ENCODE measurements at places on chromosomes 3 and 15. TPM values are rescaled to one million over a fixed set of nuclear protein-coding genes. Genes with fewer than 3 reads are reported as not detected.

DNA sequence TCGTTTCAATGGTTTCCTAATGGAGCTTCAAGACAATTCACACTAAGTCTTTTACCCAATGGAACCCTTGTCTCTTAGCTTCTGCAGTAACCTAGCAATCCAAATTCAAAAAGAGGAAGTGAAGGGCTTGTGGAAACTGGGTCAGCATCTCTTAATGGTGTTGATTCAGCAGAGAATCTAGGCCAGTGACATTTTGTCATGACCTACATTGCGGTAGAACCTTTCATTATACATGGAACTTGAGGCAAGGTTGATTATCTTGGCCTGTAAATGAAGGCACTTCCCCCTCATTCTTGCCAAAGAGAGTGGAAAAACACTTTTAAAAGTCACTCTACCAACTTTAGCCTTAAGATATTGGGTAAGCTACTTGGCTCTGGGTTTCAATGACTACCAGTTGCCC is 42.8 kb downstream of the C2CD4B start:
- no peak for DNase-seq

- DNase-seq: no peak
These were observed 49.7 kb upstream of the BOC start for GRCh38 chr3:113161661-113162060.

GRCh38 chr3:12351145-12351544 is 62.3 kb downstream of the PPARG start:
- no peak for DNase-seq

DNA sequence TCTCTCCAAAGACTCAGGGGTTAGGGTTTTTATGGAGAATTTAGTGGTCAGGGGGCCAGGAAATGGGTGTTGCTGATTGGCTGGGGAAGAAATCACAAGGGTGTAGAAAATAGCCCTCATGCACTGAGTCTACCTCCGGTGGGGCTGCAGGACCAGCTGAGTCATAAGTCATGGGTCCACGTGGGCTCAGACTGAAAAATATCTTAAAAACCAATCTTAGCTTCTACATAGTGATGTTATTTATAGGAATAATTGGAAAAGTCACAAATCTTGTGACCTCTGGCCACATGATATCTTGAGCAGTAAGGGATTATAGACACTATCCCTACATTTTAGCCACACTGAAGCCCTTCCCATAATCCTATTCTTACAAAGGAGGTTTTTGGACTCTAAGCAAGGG is 224.0 kb downstream of the DPH6 start:
- DNase-seq: no peak

- DNase-seq: no peak
These were observed 130.6 kb downstream of the TPRA1 start for GRCh38 chr3:127459891-127460290.

DNA sequence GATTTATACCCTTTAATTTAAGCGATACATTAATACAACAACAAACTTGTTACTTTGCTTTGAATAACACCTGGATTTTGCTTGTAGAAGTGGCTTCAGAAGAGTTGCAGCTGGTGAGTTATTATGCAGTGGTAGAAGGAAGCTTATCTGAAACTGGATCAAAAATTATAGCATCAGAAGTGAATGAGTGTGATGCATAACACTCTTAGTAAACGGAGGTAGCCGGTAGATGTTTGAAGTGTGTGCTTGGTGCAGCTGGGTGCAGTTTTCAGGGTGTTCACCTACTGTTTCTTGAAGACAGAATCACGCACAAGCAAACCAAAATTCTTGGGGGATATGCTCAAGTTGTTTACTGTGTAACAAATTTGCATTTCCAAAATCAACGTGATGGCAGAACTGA is 103.1 kb downstream of the MITF start:
- DNase-seq: no peak

DNA sequence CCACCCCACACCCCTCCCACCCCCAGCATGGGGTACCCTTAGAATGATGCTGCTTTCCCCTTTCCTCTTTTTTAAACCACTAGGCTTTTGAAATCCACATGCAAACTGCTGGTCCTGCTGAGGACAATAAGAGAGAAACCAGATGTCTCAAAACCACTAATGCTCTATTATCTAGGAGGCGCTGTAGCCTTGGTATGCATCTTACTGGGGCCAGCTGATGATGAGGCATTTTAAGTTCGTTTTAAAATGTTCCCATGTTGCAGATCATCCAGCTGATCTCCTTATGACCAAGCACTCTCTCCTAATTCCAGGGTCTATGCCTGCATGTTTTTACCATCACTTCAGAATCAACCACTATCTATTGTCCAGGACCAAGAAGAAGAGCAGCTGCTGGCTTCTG is 1.3 kb downstream of the NME9 start:
- no peak for DNase-seq

DNA sequence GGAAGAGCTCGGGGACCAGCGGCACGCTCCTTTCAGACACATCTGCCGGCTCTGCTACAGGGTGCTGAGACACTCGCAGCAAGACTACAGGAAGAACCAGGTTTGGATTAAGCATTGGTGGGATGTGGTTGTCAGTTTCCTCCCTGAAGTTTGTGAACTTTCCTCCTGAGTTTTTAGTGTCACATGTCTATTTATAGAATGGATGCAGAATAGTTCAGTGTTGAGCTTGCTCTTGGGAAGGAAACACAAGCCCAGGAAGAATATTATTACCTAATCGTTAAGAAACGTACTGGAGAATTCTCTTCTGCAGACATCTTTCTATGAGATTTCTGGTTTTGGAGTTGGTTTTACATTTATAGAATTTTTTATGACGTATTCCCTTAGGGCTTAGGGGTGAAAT is 172.0 kb downstream of the ITPR1 start:
- no peak for DNase-seq

DNA sequence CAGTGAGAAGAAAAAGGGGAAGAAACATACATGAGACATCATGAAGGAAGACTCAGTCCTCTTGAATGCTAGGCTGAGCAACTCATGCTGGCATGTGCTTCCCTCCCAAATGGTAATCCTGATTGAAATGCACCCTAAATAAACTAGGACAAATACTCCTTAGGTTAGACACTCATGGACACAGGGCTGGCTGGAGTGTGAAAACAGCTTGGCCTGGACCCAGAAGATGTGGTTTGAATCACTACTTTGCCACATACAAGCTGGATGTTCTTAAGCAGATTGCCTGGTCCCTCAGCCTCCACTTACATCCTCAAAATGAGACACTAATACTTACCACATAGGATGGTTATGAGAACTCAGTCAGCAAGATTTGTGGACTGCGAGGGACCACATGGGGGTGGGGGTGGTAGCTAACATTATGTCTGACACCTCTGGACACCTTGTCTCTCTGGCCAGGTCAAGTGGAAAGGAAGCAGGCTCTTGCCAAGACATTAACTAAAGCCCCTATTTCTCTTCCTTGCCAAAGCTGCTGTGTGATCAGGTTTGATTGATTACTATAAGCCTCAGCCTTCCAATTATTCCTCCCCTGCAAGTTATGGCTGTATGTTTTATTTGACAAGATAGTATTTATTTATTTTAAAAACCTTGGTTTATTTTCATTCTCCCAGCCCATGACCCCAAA is 138.9 kb upstream of the SLC7A14 start:
- DNase-seq: no peak

DNA sequence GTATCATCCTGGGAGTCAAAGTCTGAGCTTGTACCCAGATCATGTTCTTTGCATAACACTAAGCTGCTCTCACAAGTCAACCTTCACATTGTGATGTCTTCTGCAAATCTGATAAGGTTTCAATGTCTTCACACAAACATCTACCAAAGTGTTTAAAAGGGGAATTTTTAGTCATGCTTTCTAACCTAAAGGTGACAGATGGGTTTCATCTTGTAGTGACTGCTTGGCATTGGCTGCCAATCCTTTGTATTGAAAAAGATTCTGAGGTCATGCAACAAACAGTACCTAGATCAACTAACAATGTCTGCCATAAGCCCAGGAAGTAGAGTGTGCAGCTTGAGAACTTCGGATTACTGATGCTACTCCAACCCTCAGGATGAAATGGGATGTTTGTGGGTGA is 43.6 kb upstream of the DIPK2A start:
- no peak for DNase-seq

DNA sequence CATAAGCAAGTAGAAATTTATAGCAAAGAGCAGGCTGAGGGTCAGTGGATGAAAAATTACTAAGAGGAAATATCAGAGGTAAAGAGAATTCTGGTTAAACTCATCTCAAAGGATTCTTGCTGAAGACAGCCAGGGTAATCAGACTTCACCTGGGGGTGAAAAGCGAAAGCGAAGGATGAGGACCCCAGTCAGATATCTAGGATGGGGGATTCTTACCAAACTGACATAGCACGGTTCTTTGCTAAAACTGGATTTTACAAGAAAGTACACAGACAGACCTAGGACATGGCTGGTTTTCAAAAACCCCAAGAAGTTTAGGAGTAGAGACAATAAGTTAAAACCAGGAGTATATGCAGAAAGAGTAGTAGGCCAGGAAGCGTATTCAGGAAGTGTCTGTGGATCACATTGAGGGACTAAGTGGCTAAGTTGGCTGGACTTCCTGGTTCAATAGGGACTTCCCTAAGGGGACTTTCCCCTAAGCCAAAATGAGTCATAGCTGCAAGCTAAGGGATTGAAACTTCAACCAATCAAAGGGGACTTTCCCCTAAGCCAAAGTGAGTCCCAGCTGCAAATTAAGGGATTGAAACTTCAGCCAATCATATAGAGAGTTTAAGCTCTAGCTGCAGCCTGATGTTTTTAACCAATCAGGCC is 2.4 kb upstream of the CFAP91 start:
- DNase-seq: no peak

DNA sequence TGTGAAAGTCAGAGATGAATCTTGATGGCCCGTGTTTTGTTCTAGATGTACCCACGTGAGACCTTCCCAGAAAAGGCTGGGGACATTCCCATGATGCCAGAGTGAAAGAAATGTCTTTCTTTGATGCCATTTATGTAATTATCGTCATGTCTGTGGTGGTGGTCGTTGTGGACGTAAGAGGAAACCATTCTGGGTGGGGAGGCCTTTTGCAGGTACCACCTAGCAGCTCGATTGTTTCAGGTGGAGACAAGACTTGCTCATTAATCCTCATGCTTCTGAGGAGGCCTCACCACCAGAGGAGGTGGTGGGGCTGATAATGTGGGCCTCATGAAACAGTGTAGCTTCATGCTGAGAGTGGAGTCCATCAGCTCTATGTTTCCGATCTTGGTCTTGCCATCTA is 58.1 kb upstream of the USP3 start:
- no peak for DNase-seq

DNA sequence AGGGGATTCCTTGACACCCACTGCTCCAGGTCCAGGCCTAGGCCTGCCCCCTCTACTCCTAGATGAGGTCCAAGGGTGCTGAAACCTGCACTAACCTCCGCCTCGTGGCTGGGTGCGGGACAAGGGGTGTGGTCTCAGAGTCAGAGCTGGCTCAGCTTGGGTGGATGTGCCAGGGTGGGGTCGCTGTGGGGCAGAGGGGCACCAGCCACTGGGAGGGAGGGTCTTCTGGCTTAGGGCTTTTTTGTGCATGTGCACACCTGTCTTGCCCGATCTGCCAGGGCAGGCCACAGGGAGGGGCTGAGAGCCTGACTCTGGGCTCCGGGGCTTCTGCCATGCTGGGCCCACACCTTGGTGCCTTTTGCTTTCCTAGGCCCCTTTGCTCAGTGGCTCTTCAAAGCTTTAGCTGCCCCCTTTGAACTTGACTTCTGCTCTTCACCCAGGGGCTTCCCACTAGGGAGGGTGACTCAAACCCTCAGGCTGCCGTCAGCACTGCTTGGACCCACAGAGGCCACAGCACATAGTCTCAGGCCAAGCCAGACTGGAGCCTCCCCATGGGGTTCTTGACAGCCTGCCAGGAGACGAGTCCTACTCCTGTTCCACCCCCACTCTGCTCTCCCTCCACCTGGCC is 73.0 kb downstream of the KLF13 start:
- DNase-seq: no peak

GRCh38 chr3:53711387-53711786 is 134.8 kb downstream of the CHDH start:
- DNase-seq: peak; percentile 18

DNA sequence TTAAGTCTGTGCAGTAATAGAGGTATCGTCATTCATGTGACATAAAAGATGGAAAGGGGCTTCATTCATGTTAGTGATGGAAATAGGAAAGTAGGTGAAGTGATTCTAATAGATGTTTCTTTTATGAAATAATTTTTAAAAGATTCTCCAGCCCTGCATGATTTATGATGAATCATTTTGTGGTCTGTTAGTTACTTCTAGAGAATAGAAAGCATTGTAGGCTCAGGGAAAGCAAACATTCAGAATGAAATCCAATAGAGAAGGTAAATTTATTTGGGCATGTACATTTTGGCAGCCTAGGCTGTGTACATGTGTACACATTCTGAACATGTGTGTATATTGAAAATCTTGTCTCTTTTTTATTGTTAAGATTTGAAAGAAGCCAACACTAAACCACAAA is 23.1 kb downstream of the PPARG start:
- DNase-seq: no peak

Gene FRMD4B
- 3.4 TPM for total RNA-seq

Gene RLBP1
- total RNA-seq: not detected

Gene ACTRT3
- total RNA-seq: 6.1 TPM

Gene ROPN1B
- total RNA-seq: not detected

Gene AP3B2
- 9.8 TPM for total RNA-seq

Gene GP5
- not detected for total RNA-seq

Gene SEMA5B
- total RNA-seq: 9.4 TPM

Gene COL7A1
- 22.9 TPM for total RNA-seq

Gene RARRES1
- total RNA-seq: 0.81 TPM

Gene CIB2
- 37.1 TPM for total RNA-seq

Gene MUC4
- total RNA-seq: 1.2 TPM

Gene OPA1
- total RNA-seq: 74.1 TPM

Gene VGLL3
- 19.7 TPM for total RNA-seq
